ENCODE measurements at places on chromosomes 5 and 9.

- DNase-seq: no peak
Measured at GRCh38 chr9:119092125-119092524, 277.1 kb downstream of the BRINP1 start.

DNA sequence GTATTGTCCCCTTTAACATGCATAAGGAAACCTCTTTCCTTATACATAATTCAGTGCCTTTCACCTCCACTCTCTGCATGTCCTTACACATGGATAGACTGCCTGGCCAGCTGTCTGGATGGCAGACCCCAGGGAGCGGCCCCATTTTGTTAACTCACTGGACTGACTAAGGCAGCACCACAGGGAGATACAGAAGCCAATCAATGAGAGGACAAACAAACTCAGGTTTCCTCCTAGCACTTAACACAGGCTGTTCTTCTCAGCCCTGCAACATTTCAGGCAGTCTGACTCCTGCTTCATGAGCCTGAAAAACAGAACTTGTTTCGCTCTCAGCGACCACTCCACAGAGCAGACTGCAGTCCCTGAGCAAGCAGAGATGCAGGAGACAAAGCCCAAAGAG, 135.4 kb upstream of the RASEF start:
- no peak for DNase-seq

DNA sequence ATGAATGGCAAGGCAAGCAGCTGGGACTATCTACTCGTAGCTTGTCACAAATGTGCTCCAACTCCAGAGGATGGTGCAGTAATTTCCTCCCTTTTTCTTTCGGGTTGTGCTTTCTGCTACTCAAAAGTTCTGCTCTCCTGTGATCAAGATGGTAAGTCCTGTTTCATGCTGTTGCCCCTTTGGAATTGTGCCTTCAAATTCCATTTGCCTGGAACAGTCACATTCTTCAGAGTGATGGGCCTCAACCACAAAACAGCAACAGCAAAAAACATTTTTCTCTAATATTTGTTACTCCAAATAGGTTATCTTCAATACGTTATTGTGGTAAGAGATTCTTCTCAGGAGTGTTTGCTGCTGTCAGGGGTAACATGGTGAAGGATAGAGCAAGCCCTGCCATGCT, 209.3 kb downstream of the PALM2AKAP2 start:
- no peak for DNase-seq

GRCh38 chr9:127837346-127837745, 17.1 kb downstream of the ENG start:
- no peak for DNase-seq

DNA sequence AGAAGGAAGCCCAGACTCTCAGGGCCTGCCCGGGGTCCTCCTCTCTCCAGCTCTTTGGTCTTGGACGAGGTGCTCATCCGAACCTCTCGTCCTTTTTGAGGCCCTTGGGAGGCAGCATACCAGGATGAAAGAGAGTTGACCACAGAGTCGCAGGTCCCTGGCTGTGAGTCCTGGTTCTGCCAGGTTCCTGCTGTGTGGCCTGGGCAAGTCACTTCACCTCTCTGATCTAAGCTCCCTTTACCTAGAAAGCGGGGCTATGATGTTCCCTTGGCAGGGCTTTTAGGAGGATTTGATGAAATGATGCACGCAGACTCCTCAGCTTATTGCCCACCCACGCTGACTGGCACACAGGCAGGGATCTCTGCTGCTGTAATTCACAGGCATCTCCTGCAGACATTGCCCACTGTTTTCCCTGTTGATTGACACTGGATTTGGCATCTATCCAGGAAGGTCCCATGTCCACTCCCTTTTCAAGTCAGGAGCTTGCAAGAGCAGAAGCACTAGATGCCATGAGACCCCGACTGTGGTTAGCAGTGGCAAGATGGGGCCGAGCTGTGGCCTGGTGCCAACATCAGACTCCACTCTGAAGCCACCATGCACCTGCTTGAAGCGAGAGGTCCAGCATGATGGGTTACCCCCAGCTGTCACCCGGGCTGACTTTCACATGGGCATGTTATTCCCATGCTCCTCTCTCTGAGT, 71.5 kb downstream of the MACROH2A1 start:
- no peak for DNase-seq

- DNase-seq: no peak
Measured at GRCh38 chr5:117652958-117653280, 1078.3 kb upstream of the SEMA6A start.

GRCh38 chr5:143245929-143246561, 157.4 kb downstream of the NR3C1 start:
- no peak for DNase-seq

DNA sequence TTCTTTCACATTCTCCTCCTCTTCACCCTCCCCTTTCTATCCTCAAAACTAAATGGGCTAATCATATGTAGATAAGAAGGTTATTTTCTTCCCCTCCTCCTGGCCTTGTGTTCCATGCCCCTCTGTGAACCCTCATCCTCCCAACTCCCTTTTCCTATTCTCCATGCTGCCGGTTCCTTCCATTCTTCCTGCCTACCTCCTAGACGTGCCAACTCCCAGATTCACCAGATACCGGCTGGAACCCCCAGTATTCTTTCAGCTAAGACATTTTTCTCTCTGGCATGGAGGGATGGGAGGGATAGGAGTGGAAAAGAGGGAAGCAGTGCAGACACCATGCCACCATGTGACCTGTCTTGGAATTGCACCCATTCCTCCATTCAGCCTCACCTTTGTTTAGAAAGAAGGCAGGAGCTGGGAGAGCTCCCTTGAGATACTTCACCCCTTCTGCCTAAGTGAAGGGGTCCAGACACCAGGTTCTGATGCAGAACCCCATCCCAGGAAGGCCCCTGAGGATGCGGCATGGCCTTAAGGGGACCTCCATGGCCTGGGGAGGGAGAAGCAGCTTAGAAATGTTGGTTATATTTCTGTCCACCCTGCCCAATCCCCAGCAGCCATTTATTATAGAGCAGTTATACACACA, 4.8 kb downstream of the DNAJB5 start:
- no peak for DNase-seq

DNA sequence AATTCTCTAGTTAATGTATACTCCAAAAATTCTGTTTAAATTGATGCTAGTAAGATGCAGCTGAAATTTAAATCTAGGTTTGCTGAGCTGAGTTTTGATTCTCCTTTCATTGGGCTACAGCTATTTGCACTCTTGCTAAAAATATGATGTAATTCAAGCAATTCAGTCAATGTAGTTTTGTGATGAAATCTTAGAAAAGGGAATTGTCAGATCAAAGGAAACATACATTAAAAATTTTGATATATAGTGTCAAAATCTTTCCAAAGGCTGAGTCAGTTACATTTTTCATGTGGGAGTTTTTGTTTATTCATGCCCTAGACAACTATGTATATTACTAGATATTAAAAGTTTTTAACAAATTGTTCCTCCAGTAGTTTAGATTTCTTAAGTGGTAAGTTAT, 334.9 kb upstream of the DAB2 start:
- no peak for DNase-seq

GRCh38 chr9:84513473-84513872, 156.1 kb upstream of the NTRK2 start:
- DNase-seq: no peak

DNA sequence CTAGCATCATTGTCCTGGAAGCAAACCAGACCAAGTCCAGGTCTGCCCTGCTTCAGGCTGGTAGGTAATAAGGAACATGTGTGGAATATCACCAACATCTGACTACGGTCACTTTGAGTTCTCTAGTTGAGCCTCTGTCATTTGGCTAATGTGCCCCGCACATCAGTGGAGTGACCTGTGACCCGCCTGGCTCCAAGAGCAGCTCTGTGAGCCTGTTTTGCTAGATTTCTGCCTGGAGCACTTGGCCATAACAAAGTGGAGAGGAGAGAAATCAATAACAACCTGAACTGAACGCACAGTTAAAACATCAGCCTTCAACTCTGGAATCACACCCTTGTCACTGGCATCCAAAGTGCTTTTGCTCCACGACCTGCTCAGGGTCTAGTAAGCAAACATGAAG, 115.7 kb downstream of the PPP2R2B start:
- DNase-seq: no peak

GRCh38 chr9:129934041-129934591, 98.9 kb downstream of the USP20 start:
- no peak for DNase-seq

DNA sequence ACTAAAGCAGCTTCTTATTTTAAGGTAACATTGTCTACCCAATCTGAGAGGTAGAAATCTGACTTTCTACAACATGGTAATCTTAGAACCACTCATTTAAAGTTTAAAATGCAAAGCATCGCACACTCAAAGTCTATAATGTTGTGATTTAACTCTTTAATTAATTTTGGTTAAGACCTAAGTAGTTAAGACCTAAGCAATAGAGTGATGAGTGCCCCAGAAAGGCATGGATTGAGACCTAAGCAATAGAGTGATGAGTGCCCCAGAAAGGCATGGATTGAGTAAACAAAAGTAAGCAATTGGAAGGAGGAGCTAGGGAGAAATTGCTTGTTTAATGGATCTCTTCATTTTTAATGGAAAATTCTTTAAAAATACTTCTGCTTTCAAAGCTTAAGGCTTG, 86.8 kb downstream of the NLN start:
- no peak for DNase-seq

DNA sequence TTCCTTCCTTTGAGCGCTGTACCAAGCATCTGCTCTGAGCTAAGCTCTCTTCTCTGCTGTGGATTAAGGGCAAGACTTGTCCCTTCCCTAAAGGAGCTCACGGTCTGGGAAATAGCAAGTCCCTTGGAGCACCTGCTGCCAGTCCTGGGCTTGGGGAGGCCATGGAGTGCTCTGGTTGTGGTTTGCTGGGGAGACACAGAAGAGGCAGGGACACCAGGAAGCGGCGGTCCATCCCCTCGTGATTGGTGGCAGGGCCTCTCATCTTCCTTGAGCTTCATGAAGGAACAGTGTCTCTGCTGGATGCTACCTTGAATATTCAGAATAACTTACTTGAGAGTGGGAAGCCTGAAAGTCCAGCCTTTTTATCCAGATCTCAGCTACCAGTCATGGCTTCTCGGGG, 35.3 kb downstream of the COL5A1 start:
- no peak for DNase-seq

- DNase-seq: no peak
Measured at GRCh38 chr5:146098047-146098446, 7.3 kb downstream of the PLAC8L1 start.

DNA sequence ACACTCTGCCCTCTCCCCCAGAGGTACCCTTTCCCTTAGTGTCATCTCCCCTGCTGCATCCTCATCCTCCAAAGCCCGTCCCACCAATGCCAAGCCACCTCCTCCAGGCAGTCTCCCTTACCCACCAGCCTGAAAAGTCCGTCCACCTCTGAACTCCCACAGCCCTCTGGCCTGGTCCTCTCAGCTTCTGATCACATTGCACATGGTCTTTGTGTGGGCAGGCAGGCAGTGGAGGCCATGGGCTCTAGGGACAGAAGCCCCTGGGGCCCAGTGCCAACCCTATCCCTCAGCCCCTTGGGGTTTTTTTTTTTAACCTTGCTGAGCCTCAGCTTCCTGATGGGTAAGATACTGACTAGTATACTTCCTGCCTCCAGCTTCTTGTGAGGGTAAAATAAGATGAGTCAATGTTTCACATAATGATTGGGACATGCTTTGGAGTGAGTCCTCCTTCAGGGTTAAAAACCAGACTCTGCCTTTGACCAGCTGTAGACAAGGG, 19.4 kb downstream of the CSF1R start:
- DNase-seq: no peak

DNA sequence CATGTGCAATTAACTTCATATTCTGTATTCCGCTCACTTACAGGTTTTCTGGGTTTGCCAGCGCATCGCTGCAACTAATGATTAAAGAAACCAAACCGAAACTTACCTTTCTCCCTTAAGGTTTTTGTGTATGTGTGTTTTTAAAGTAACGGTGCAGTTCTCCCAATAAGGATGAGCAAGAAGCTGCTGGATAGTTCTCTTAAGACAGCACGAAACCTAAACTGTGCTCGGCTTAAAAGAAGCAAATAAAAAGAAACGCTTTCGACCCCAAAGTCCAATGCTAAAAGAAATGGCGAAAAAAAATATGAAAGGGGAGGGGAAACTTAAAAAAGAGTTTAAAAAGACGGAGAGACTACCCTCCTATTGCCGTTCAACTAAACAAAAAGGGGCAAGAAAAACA, 340 bp downstream of the ELAVL2 start:
- DNase-seq: no peak

All from activated CD4-positive, CD25-positive, alpha-beta regulatory T cell (primary cell).